ENCODE measurements at places on chromosomes 4 and X.

DNA sequence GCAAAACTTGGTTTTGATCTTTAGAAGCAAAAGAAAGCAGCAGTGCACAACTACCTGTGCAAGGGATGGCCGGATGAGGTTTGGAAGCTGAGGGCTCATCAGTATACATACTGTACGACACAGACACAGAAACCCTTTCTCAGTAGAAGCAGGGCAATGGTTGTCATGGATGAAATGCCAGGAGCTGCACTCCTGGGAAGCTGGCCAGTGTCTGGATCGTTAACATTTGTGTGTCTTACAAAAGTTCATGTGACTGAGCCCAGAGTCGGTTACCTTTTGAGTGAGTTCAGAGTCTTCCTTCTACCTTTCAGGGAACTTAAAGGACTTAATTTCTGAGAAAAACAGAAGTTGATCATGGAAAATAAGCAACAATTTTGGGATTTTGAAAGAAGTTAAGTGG, 230.3 kb downstream of the APBB2 start:
- DNase-seq: no peak

- DNase-seq: no peak
These were observed 54.5 kb upstream of the BCOR start for GRCh38 chrX:40152173-40152711.

DNA sequence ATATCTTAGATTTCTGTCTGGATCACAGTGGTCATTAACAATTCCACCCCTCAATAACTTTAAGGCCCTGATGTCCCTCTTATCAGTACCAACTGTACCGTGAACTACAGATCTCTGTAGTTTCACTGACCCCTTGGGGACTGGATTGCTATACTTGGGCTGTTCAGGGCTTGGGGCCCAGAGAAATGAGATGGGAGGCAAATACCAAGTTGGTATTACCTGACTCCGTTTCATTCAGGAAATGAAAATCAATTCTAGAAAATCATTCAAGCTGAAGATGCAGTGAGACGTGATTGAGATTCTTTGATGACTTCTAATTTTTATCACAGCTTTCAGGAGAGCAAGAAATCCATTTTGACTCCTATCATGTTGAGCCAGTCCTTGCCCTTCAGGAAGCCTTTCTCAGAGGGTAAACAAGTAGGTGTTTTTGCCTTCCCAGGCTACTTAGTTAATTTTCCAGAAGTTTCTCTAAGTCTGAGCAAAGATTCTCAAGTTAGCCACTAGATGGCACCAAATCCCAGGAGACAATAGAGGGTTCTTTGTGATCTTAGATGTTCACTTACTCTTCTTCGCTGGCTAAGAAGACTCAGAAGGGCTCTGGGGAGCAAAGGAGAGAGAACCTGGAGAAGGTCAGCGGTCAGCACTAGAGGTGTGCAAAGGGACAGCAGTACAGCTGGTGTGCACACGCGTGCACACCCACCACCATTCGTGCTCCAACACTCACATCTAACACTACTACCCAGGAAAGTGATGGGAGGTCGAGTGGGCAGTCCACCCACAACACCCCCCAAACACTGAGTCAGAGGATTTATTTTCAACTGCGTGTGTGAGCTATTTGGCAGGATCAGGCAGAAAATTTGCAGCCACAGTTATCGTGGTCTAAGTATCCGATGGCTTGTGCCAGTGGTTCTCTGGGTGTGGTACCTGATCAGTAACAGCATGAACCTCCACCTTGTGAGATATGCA, 7.4 kb downstream of the HNRNPH2 start:
- peak; percentile 34 for DNase-seq

DNA sequence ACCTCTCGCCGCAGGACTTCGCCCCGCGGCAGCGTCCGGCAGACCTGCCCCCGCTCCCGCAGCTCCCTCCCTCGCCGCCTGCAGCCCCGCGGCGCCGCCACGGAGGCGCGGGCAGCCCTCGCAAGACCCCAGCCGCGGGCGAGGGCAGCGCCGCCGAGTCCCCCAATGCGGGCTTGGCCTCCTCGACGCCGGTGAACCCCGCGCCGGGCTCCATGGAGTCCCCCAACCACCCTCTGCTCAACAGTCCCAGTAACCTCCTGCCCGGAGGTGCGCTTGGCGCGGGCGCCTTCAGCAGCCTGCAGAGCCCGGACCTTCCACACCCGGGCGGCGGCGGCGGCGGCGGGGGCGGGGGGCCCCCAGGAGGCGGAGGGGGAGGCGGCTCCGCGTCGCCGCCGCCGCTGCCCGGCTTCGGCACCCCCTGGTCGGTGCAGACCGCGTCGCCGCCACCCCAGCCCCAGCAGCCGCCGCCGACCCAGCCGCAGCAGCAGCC, 1.2 kb downstream of the CPEB2 start:
- no peak for DNase-seq

All from C1 segment of cervical spinal cord (tissue), 14 donors.